Hematopoietic multipotent progenitor cell treated with erythropoietin and hydrocortisone succinate and interleukin-3 and kit ligand, for 4 days (in vitro differentiated cells): ENCODE measurements at places on chromosomes 12 and 14.

- no peak for DNase-seq
Observed at GRCh38 chr12:132214161-132214476, 69.9 kb downstream of the NOC4L start.

DNA sequence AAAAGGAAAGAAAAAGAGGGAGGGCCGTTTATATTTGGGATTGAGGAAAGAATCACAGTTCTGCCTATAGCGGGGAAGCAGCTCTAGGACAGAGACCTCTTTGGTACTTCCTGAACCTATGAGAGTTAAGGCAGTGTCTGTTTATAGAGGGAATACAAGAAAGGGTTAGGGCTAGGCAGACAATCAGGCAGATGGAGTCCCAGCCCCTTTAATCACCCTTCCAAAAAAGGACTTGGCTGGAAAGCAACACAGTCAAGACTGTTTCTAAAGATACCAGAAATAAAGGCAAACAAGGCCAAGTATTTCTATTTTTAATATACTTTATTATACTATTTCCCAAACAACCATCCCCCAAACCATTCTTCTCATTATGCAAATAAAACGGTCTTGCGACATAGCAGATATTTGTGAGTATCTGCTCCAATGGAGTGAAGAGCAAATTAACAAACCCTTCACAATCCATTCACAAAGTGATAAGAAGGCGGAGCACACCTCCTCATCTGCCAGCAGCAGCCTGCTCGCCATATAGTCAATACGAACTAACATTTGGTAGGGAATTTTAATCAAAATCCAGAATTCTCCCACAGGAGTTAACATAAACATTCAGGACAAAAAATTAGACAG, 697 bp upstream of the GRIP1 start:
- no peak for DNase-seq

DNA sequence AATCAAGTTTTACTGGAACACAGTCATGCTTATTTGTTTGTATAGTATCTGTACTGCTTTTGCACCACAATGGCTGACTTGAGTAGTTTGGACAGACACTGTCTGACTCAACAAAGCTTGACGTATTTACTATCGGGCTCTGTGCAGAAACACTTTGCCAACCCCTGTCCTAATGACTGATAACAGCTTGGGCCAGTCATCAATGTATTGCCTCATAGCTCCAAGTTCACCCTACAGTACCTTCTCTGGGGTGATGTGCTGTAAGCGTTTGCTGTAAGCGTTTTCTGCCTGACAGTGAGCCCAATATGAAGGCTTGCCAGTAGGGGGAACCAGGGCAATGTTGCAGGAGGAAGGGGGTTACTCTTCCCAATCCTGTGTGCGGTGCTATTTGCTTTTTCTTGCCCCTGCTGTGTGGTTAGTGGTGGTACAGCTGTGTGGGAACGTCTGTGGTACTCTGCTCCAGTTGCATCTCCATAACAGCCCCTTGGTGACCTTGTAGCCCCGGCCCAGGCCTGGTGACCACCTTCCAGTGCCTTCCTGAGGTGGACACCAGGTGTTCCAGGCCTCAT, 5.4 kb upstream of the CCDC177 start:
- peak; percentile 76 for DNase-seq

- no peak for DNase-seq
Observed at GRCh38 chr14:23285530-23286019, 357 bp downstream of the HOMEZ start.

DNA sequence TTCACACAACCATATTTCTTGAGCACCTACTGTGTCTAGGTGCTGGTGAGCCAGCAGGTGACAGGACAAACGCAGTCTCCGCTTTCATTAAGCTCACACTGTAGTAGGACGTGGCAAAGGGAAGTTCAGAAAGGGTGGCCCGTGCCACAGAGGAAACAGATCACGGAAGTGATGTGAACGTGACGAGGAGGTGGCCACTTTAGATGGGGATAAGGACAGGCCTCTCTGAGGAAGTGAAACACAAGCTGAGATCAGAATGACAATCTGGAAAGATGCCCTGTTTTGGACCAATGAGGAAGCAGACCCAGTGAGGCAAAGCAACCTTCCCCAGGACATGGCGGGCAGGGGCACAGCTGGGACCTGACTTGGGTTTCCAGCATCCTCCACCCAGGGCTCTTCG, 127.4 kb upstream of the PRMT8 start:
- peak; percentile 13 for DNase-seq

GRCh38 chr12:28973491-28973890, 175.6 kb upstream of the FAR2 start:
- DNase-seq: no peak

DNA sequence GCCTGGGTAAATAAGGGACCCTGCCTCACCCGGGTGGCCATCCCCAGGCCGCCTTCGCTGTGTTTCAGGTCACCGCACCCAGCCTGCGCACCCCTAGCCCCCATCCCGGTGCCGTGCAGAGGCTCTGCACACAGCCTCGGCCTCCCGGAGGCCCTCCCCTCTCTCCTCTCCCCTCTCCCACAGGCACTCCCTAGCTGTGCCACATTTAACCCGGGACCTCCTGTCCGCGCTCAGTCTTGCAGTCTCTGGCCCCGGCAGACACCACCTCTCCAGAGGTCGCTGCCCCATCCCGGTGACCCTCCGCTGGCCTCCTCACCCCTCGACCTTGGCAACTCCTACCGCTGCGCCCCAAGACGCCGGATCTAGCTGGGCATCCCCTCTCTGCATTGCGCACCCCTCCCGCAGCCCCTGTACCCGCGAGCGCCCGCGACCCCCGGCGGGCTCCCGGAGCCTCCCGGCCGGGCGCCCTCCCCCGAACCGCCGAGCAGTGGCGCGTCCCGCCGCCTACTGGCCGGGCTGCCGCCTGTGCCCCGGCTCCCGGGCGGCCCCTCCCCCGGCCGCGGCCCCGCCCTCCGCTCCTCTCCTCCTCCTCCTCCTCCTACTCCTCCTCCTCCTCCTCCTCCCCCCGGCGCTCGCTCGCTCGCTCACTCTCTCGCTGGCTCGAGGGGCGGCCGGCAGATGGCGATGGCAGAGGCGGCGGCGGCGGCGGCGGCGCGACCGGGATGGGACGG, 120.7 kb downstream of the AACS start:
- peak; percentile 87 for DNase-seq

- no peak for DNase-seq
Observed at GRCh38 chr12:9344541-9344940, 136.3 kb upstream of the PZP start.

DNA sequence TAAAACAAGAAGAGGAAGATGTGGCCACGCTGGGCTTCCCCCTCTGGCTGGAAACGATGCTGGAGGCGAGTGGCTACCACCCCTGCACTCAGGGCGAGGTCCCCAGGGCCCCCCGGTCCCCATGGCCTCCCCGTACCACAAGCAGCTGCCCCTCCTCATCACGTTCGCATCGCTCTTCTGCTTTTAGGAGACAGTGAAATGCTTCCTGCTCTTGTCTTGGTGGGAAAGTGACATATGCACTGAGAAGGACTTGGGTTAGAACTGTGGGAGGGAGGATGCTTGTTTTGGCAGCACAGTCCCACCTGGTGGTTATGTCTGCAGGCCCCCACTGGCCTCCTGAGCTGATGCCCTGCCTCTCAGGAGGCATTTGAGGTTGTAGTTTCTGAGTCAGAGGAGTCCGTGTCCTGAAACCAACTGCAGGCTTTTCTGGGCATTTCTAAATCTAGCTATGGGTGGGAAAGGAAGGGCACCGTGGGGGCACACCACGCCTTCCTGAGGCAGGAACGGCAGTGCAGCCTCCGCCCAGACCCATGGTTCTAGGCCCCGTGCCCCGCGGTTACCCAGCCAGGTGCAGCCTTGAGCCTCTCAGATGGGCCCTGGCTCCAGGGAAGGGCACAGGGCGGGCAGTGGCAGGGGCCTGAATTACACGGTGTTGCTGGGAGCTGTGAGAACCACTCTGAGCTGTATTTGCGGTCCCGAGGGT, 139.3 kb downstream of the ADGRD1 start:
- peak; percentile 36 for DNase-seq

DNA sequence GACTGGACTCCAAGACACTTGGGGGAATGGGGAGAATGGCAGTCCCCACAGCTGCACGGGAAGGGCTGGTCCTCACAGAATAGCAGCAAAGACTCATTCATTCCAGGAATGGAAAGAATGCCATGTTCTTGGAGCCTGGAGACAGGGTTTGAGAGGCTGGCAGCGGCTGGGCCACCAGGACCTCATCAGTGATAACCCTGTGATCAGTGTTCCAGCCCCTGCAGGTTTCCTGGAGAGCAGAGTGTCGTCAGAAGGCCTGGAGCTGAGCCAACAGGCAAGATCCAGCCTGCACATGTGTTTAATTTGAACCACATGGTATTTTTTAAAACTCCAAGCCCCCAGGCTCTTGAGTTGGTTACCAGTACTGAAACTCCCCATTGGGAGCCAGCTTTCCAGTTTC, 11.3 kb downstream of the BDKRB1 start:
- DNase-seq: peak; percentile 35

- no peak for DNase-seq
Observed at GRCh38 chr14:23406244-23406643, 1.8 kb downstream of the MYH6 start.

DNA sequence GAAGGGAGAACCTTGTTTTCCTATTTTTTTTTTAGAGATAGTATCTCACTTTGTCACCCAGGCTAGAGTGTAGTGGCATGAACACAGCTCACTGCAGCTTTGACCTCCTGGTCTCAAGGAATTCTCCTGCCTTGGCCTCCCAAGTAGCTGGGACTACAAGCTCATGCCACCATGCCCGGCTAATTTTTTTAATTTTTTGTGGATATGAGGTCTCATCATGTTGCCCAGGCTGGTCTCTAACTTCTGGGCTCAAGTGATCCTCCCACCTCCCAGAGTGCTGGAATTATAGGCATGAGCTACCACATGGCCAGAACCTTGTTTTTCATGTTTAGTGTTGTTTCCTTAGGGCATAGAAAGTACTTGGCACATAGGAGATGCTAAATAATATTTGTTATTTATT, 13.5 kb downstream of the MANSC1 start:
- no peak for DNase-seq
